ENCODE measurements at places on chromosomes 6 and 20. TPM values are rescaled to one million over a fixed set of nuclear protein-coding genes. Genes with fewer than 3 reads are reported as not detected.
A peak's percentile ranks its signal among the peaks of the same experiment; 100 is the strongest.

DNA sequence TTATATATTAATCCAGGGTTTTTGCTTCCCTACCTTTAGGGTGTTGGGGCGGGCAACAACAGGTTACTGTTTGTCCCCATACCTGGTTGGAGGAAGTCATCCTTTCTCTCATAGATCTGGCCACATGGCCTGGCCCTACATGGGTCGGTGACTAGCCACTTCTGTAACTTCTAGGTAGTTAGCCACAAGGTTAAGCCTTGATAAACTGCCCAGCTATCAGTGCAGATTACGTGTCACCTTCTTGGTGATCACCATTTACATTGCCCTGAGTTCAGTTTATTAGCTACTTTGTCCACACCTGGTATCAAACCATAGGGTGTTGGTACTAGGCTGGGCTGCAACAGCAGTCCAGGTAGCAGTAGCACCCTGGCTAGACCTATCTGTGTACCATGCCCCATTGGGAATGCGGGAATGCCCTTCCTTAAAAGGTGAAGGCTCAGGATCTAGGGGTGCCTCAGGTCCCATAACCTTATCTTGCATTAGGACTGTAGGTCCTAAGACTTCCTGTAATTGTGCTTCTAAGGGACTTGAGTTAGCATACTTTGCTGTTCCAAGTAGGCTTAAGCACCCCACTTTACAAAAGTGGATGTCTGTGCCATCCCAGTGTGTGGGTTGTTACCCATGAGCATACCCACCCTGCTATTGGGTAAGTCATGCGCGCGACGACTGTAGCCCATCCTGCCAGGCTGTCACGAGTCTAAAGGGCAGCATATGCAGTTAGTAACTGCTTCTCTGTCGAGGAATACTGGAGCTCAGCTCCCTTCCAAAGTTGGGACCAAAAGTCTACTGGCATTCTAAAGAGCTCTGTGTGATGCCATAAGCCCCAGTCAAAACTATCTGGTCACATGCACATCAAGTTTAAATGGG is 5.2 kb downstream of the ZKSCAN3 start:
- DNase-seq: no peak

DNA sequence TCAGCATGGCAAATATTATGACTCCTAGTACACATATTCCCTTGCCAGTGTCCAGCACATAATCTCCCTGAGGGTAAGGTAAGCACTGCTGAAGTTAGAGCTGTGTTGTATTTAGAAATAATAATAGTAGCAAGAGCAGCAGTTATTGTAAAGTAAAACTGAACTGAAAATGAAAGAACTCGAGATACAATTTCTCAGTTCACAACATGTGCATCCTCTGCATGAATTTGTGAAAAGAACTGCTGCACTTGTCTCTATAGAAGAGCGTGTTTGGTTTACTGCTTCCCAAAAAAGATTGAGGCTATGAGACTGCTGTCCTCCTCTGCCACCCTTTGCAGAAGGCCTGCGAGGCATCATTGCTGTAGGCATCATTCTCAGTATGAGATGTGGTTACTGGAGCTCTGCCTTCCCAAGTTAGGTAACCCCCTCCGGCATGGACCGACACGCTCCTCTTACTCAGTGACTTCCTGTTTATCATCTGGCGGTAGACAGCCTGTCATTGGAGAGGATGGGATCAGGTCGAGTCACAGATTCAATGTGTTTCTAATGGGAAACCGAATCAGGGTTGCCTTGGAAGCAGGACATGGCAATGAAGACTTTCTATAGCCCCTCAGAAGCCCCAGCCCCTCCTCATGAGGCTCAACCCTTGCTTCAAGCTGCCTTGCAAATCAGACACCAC is 48.1 kb downstream of the SLC24A3 start:
- no peak for DNase-seq

- DNase-seq: no peak
Measured at GRCh38 chr6:100761841-100762240, 119.3 kb downstream of the ASCC3 start.

DNA sequence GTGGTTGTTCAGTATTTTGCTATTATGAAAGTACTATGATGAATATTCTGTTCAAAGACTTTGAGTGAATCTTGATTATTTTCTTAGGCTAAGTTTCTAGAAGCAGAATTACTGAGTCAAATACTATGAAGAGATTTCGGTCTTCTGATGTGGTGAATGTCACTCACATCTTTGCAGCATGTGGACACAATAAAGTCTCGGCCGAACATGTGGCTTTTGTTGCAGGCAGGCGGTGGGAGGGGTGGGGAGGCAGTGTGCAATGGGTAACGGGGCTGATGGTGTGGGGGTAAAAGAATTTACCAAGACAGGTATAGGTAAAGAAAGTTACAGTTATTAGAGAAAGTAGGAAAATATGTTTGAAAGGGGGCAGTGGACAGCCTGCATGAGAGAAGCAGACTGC is 156.4 kb upstream of the DTNBP1 start:
- no peak for DNase-seq

DNA sequence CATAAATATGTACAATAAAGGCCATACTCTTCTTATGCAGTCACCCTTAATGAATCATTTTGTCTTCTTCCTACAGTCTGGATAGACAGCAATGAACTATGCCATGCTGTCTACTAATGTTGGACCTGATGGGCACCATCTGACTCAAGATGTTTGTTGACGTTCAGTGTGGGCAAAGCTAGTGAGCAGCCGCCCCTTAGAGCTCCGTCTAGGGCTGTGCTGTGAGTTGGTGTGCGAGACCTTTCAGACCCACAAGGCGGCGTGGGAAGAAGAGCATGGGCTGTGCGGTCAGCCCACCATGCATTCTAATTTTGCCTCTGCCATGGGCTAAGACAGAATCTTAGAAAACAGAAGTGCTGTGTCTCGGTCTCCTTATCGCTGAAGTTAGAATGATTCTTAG is 829.4 kb downstream of the QKI start:
- no peak for DNase-seq

DNA sequence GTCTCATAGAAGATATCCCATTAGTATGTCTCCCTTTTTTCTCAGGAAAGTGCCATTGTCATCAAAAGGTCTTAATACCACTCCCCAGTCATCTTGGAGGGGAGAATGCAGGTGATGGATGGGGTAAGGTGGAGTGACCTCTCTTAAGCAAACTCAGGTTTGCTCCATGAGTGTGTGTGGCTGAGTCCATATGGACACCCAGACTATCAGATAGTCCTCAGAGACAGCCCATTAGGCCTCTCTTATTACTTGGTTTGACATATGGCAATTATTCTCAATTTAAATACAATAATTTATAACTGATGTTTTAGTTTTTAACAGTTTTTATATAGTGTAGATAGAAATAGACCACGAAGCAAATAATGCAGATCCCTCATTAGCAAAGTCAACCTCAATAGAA is 23.2 kb downstream of the LAMA4 start:
- DNase-seq: no peak

GRCh38 chr6:17851001-17851719 is 136.3 kb downstream of the KIF13A start:
- DNase-seq: no peak

DNA sequence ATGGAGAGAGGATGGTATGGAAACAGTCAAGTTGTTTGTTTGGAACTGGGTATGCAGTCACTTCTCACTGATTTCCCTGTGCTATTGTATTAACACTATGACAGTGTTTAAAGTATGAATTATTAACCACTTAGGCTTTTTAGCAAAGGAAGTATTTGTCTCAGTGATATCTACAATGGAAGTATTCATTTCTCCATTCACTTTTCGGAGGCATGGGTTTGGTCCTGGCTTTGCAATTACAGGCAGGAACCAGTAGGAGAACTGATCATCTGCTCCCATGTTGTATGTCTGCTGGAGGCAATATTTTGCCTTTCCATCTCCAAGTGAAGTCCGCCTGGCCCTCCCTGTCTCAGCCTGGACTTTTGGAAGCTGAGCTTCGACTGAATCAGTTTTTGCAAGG is 30.6 kb upstream of the EXOC2 start:
- DNase-seq: no peak

GRCh38 chr6:131013495-131013894 is 49.5 kb downstream of the EPB41L2 start:
- no peak for DNase-seq

DNA sequence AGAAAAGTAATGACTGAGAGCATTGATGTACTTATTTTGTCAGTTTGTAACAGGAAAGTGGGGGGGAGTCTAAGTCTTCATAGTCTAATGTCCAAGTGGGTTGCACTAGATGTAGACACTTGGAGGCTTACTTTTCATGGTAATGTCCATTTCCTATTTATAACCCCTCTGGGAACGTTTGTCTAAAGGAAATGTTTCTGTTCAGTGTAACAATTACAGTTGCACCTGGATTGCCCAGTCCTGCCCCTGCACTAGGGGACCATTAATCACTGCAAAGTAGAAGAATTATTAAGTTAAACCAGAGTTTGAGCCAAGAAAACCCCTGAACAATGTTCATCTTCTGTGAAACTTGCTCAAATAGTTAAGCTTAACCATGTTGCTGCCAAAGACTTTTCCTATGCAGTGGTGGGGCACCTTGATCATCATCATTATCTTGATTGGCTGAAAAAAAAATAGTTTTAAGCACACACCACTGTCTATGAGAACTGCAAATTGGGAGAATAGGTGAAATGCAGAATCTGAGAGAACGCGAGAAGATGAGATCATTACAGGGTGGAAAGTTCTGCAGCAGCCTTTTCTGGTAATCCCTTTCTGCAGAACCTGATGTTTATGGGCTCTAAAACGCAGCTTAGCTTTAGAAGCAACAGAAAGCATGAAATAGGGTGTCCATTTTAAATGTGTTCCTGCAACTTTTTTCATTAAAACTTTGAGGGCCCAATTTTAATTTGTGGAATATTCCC is 106.0 kb downstream of the ZNF217 start:
- no peak for DNase-seq

GRCh38 chr20:4245542-4245941 is 230.2 kb upstream of the RNF24 start:
- DNase-seq: no peak

- DNase-seq: no peak
Measured at GRCh38 chr6:71399279-71399678, 110.7 kb downstream of the OGFRL1 start.

DNA sequence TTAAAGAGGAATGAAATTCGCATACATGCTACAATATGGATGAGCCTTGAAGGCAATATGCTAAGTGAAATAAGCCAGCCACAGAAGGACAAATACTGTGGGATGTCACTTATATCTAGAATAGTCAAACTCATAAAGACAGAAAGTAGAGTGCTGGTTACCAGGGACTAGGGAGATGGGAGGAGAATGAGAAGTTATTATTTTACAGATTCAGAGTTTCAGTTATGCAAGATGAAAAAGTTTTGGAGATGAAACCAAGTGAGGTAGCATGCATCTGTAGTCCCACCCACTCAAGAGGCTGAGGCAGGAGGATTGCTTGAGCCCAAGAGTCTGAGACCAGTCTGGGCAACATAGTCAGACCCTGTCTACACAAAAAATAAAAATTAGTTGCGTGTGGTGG is 82.5 kb upstream of the ARID1B start:
- DNase-seq: peak; percentile 24

GRCh38 chr6:17169291-17169690 is 67.4 kb downstream of the STMND1 start:
- no peak for DNase-seq

GRCh38 chr6:40957616-40958492 is 81.2 kb downstream of the UNC5CL start:
- no peak for DNase-seq

DNA sequence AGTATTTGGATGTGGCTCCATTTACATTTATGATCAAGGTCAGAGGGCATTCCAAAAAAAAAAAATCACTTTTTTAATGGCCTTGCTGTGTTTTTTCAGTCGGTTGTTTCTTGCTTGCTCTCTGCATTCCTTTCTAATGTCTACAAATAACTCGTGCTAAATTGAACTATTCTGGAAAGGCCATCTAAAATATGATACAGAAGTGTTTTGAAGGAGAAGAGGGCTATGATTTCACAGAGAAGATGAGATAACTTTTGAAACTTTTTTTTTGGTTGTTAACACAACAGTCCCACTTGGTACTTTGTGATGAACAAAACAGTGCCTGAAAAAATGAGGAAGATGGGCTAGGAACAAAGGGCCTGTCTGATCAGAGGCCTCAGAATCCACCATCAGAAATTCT is 156.1 kb upstream of the SMLR1 start:
- DNase-seq: no peak

- DNase-seq: no peak
Measured at GRCh38 chr6:28693751-28694443, 168.2 kb downstream of the GPX5 start.

TINAG gene
- total RNA-seq: not detected

FAM184A gene
- total RNA-seq: 10.8 TPM

RBM38 gene
- 77.3 TPM for total RNA-seq

SYCP2 gene
- 3.1 TPM for total RNA-seq

PLN gene
- not detected for total RNA-seq

NCOA3 gene
- total RNA-seq: 81.8 TPM

SLC4A11 gene
- total RNA-seq: 1.1 TPM

LY6G5B gene
- total RNA-seq: 9.2 TPM

STMND1 gene
- not detected for total RNA-seq

SLC35D3 gene
- total RNA-seq: not detected

BEND3 gene
- 4.5 TPM for total RNA-seq

NOTCH4 gene
- total RNA-seq: 0.51 TPM
